SK-N-SH (cell line): ENCODE measurements at places on chromosomes 2 and 18. TPM values are rescaled to one million over a fixed set of nuclear protein-coding genes. Genes with fewer than 3 reads are reported as not detected.

GRCh38 chr2:63983986-63984605 is 35.1 kb downstream of the VPS54 start:
- no peak overlapping the region for H3K27ac ChIP-seq
- H3K4me1 ChIP-seq: peaks cover 3% of the 10 kb centered on the region
- H3K36me3 ChIP-seq: peaks cover 27% of the 10 kb centered on the region
- no peaks in the 10 kb centered on the region for H3K27me3 ChIP-seq
- no peak overlapping the region for H3K4me3 ChIP-seq

DNA sequence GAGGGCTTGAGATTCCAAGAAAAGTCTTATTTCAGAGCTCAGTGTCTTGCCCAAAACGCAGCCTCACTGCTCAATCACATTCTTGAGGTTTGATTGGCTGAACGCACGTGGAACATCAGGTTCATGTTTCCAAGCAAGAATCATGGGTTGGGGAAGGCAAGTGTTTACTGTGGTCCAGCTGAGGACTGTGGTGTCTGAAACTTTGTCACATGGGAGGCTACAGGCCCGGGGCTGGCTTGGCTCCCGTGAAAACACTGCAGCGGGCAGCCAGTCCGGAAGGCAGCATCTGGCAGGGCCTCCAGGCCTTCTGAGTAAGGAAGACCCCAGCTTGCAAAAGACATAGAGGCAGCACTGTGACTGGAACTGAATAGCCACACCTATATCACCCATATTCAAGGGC is 84.7 kb downstream of the POLR1A start:
- no peaks in the 10 kb centered on the region for H3K27me3 ChIP-seq
- H3K36me3 ChIP-seq: peaks cover 9% of the 10 kb centered on the region; the same call in 1 of the 2 replicates
- H3K4me1 ChIP-seq: no peaks in the 10 kb centered on the region
- DNase-seq: no peak

- no peaks in the 10 kb centered on the region for H3K4me1 ChIP-seq
- H3K27ac ChIP-seq: no peak overlapping the region
- H3K27me3 ChIP-seq: no peaks in the 10 kb centered on the region
- no peak for DNase-seq
- H3K36me3 ChIP-seq: no peaks in the 10 kb centered on the region
These were observed 16.6 kb upstream of the GALNT1 start for GRCh38 chr18:35564795-35565453.

DNA sequence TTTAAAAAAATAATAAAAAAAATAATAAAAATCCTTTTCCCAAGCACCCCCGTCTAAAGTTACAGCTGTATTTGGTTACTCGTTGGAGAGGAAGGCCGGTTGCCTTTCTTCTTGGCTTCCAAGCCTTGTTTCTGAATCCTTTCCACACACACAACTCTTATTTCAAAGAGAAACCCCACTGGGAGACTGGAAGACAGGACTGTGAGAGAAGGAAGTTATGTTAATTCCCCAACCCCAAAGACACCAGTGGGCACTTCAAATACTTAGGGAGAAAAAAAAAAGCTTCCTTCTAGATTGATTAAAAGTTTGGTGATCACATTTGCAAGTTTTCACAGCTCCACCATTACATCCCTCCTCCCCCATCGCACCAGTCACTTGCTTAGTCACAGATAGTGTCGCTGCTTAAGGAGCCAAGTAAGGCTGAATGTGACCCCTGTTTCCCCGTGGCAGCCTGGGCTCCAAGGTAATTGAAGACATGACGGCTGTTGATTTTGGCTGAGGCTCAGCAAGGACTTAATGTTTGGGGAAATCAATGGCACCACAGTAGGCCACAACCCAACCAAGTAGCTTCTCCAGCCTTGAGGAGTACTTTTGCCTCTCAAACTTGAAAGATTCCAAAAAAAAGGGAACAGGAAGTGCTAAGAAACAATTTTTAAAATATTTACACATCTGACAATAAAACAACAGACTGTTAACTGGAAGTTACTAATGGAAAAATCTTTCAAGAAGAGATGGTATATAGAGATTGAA is 40.8 kb upstream of the FRZB start:
- no peak overlapping the region for H3K4me3 ChIP-seq
- DNase-seq: no peak
- no peaks in the 10 kb centered on the region for H3K4me1 ChIP-seq
- H3K27ac ChIP-seq: no peak overlapping the region

- H3K4me3 ChIP-seq: no peak overlapping the region
- H3K36me3 ChIP-seq: no peaks in the 10 kb centered on the region
- no peaks in the 10 kb centered on the region for H3K4me1 ChIP-seq
- DNase-seq: peak; percentile 83
- H3K27me3 ChIP-seq: no peaks in the 10 kb centered on the region
These were observed 570.5 kb upstream of the SOX11 start for GRCh38 chr2:5121642-5122041.

DNA sequence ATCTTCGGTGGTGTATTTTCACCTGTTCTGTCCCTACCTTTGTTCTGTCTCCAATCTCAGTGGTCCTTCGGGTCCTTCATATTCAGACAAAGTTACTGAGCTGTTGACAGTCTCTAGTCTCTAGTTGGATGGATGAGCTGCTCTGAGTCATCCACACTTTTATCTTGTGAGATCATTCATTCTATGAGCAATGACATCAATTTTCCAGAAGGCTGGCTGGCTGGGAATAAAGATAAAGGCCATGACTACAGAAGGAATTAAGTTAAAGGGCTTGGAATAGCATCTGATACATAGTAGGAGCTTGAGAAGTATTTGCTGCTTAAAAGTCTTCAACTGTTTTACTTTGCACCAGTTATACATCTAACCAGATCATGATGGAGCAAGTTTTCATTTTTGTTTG is 43.1 kb upstream of the SLC39A10 start:
- DNase-seq: peak; percentile 29
- H3K4me3 ChIP-seq: peak overlapping the region; percentile 55
- H3K36me3 ChIP-seq: no peaks in the 10 kb centered on the region
- H3K4me1 ChIP-seq: peaks cover 2% of the 10 kb centered on the region; the same call in 1 of the 2 replicates
- H3K27me3 ChIP-seq: no peaks in the 10 kb centered on the region
- H3K27ac ChIP-seq: peak overlapping the region; percentile 77; the same call in 1 of the 2 replicates

- peaks cover 5% of the 10 kb centered on the region for H3K36me3 ChIP-seq
- peaks cover 9% of the 10 kb centered on the region; the same call in 1 of the 2 replicates for H3K4me1 ChIP-seq
- peak within 1 kb of the TSS; percentile 18; the same call in 1 of the 2 replicates for H3K27ac ChIP-seq
- peak within 1 kb of the TSS; percentile 48 for H3K4me3 ChIP-seq
- H3K27me3 ChIP-seq: no peaks in the 10 kb centered on the region
These were observed at the start of gene DRC1 for GRCh38 chr2:26401739-26402541. Gene DRC1 (plus strand): TSS chr2:26401920. CDS start chr2:26401990, 70 bp downstream.

GRCh38 chr2:78682781-78683180 is 342.7 kb upstream of the REG3G start:
- DNase-seq: no peak
- no peaks in the 10 kb centered on the region for H3K36me3 ChIP-seq
- no peaks in the 10 kb centered on the region for H3K4me1 ChIP-seq

DNA sequence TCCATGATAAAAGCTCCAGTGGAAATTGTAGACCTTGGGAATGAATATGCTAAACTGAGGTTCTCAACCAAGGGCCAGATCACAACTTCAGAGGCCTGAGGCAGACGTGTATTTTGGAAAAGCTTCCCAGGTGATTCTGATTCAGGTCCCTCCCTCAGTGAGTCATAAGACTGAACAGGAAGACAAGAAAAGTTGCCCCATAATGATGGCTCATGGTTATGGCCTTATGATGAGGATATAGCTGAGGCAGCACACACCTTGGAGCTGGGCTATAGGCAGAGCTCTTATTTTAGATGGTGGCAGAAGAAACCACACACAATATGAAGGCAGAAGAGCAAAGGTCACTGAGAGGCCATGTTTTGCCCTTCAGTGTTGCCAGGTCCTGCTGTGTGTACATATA is 9.6 kb downstream of the ANTXR1 start:
- peaks cover 36% of the 10 kb centered on the region; the same call in 1 of the 2 replicates for H3K4me1 ChIP-seq
- no peak for DNase-seq
- H3K36me3 ChIP-seq: peaks cover 38% of the 10 kb centered on the region
- H3K4me3 ChIP-seq: no peak overlapping the region
- H3K27ac ChIP-seq: no peak overlapping the region
- no peaks in the 10 kb centered on the region for H3K27me3 ChIP-seq

- H3K27ac ChIP-seq: peak overlapping the region; percentile 88
- H3K4me1 ChIP-seq: peaks cover 32% of the 10 kb centered on the region
- peak; percentile 42 for DNase-seq
- no peaks in the 10 kb centered on the region for H3K27me3 ChIP-seq
- H3K4me3 ChIP-seq: peak overlapping the region; percentile 41; the same call in 1 of the 2 replicates
- H3K36me3 ChIP-seq: no peaks in the 10 kb centered on the region
These were observed 73.2 kb downstream of the IL1R2 start for GRCh38 chr2:102064679-102065674.

GRCh38 chr2:176136374-176137251 is 7.1 kb downstream of the HOXD8 start:
- no peaks in the 10 kb centered on the region for H3K27me3 ChIP-seq
- H3K4me3 ChIP-seq: peak overlapping the region; percentile 86
- peak; percentile 75 for DNase-seq
- peaks cover 59% of the 10 kb centered on the region for H3K4me1 ChIP-seq
- no peaks in the 10 kb centered on the region for H3K36me3 ChIP-seq
- H3K27ac ChIP-seq: peak overlapping the region; percentile 63

Gene TSHZ1
- polyA plus RNA-seq: 2.6 and 2.8 TPM in 2 replicates

Gene FOXI3
- 0.02 TPM in 1 of 2 replicates, not detected in the other for polyA plus RNA-seq
